ENCODE measurements at places on chromosomes 12 and 14.

GRCh38 chr14:67060546-67060945 lies 128.7 kb upstream of the GARIN2 start:
- DNase-seq = no peak

- no peak for DNase-seq
Measured at GRCh38 chr14:92923744-92924103, 774 bp downstream of the CHGA start.

DNA sequence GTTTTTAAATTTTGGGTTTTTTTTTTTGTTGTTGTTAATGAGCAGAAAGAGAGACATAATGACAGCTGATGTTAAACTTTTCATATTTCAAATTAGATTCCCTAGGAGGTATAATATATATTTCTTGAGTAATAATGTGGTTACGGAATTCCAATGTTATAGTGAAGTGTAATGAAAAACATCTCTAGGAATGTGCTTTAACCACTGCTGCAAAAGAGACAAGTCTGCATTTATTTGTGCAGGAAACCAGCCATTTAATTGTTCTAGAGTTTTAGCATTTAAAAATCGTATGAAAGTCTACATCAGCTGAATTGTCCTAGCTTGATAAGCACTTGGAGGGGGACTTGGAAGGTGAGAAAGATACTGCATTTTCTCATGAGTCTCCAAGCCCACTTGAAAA lies 14.3 kb downstream of the SERPINA10 start:
- no peak for DNase-seq

DNA sequence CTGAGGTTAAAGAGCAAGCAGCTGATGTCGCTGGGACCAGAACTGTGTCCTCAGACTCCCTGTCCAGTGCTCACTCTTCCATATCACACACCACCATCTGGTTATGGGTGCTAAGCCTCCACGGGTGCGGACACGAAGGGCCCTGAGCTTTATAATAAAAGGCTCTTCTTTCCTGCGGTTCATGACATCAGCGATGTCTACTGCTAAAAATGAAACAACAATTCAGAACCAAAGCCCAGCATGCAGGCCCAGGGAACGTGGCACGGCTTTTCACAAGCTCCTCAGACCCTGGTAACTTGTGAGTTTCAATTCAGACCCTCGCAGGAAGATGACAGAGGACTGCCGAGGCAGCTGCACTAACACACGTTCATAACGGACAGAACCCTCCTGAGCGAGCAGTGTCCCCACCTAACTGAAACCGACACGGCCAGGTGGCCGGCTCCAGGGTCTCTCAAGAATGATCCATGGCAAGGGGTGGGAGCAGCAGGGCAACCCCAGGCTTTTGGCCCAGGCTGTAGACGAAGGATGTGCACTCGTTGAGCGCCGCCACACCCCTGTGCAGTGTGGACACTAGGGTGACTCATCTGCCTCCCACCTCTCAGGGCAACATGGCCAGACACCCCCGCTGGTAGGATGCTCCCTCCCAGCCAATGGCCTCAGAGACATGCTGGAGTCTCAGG lies 180.3 kb downstream of the CALM1 start:
- DNase-seq = no peak

GRCh38 chr14:52856139-52856538 lies 64.7 kb upstream of the GNPNAT1 start:
- no peak for DNase-seq

- DNase-seq = no peak
Measured at GRCh38 chr12:57802607-57803006, 15.9 kb downstream of the AVIL start.

GRCh38 chr14:61616524-61617185 lies 78.7 kb upstream of the HIF1A start:
- DNase-seq = no peak

DNA sequence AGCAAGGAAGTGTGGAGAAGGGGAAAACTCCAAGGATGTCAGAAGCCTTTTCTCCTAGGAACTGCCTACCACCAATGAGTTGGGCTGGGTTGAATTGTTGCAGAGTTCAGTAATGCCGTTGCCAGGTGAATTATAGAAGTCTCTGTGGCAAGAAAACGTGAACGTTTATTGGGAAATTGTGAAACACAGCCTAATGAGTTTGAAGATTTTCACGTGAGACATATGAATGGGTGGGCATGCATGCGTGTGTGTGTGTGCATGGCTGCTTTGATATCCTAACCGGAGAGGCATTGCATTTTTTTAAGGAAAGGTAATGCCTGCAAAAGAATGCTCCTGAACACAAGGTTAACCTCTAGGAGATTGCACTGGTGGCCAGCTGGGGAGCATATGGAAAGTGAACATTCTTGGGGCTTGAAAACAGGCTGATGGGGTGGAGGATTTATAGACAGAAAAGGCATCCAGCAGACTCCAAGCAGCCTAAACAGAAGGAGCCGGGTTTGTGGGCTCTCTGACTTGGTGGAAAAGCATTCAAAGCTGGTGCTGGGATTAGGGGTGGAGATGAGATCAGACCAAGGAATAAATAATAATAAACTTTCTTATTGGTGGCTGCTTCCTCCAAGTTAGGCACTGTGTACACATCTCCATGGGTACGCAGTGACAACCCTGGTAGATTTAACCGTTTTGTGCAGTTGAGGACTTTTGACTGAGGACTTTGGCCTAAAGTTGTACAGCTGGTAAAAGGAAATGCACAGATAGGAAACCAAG lies 67.8 kb downstream of the NTF3 start:
- DNase-seq = no peak

DNA sequence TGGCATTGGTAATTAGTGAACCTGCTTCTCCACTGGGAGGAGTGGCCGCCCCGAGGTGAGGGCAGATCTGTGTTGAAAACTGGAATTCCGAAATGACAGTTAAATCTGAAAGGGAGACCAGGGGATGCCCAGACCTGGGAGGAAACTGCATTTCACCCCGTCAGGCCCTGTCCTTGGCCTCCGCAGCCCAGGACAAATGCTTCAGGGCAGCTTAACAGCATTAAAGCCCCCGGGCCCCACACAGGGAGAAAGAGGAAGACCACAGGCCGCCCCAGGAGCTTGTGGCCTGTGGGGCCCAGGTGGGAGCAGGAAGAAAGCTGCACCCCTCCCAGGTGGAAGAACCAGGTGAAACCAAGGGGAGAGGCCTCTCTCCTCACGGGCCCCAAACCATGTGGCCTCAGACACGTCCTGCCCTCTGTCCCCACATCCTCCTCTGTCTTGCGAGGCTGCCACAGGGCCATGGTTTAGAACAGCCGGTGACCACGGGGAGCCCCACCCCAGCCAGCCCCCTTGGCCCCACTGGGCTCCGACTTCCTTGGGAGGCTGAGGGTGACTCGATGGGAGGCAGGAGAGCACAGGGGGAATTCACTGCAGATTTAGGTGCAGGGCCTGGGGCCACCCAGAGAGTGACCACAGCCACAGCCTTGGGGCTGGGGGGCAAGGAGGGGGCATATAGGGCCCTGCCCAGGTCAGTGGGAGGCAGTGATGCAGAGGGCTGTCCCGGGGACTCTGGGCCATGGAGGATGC lies 265.4 kb downstream of the ADGRD1 start:
- no peak for DNase-seq

DNA sequence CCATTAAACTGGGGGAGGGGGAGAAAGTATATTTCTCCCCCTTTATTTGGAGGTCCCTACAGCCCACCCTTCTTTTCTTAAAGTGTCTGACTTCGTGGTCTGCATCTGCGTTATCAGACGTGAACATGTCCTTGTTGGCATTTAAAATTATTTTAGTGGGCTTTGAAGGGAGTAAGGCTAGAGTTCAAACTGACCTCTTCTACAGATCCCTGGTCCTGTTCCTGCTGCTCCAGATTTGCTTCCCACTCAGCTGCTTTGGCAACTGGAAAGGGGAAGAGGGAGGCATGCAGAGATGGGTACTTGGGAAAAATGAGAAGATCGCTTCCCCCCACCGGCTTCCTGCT lies 611 bp upstream of the SIX6 start:
- DNase-seq = no peak

- no peak for DNase-seq
Measured at GRCh38 chr12:25764892-25765291, 193.6 kb upstream of the RASSF8 start.

GRCh38 chr14:94058128-94058673 lies 22.8 kb downstream of the DDX24 start:
- DNase-seq = no peak

DNA sequence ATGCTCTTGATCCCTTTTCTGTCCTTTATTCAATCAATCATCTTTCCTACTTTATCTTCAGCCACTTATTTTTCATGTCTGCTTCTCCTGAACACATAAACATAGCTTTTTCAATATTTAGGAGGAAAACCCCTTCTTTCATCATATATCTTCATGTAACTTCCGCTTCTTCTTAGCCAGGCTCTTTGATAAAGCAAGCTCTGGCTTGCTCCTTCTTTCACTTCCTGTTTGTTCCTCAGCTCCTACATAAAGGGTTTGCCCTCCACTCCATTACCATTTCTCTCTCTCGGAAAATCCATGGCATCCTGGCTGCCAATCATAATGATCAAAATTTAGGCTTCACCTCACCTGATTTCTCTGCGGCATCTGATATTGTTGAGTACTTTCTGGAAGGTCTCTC lies 33.7 kb upstream of the HELB start:
- no peak for DNase-seq

GRCh38 chr12:52284562-52285171 lies 6.7 kb downstream of the KRT81 start:
- DNase-seq = no peak

- no peak for DNase-seq
Measured at GRCh38 chr14:74981462-74981782, 21.3 kb upstream of the EIF2B2 start.

GRCh38 chr14:57981817-57982560 lies 116.1 kb upstream of the SLC35F4 start:
- no peak for DNase-seq

- DNase-seq = no peak
Measured at GRCh38 chr12:121451961-121452339, 52.0 kb downstream of the RNF34 start.

- DNase-seq = no peak
Measured at GRCh38 chr14:73740618-73741326, 26.6 kb upstream of the PNMA1 start.

- no peak for DNase-seq
Measured at GRCh38 chr14:32354716-32355115, 25.6 kb downstream of the AKAP6 start.

DNA sequence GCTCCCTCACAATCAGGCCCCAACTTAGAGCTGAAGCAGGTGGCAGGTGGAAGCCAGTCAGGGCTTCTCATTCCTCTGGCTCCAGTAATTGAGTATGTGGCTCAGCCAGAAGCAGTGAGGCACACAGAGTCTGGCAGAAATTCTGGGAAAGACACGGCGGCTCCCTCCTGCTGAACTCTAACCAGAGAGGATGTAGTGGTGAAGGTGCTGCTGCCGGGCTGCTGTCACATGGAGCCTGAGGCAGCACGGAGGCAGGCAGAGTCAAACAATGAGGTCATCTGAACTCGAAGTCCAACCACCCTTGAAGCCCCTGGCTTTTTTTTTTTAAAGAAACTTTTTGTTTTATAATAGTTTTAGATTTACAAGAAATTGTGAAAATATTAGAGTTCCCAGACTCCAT lies 33.4 kb upstream of the SMOC1 start:
- no peak for DNase-seq

- no peak for DNase-seq
Measured at GRCh38 chr14:37056473-37056872, 115.9 kb downstream of the SLC25A21 start.

- DNase-seq = no peak
Measured at GRCh38 chr12:30694412-30695198, 1.1 kb downstream of the IPO8 start.

DNA sequence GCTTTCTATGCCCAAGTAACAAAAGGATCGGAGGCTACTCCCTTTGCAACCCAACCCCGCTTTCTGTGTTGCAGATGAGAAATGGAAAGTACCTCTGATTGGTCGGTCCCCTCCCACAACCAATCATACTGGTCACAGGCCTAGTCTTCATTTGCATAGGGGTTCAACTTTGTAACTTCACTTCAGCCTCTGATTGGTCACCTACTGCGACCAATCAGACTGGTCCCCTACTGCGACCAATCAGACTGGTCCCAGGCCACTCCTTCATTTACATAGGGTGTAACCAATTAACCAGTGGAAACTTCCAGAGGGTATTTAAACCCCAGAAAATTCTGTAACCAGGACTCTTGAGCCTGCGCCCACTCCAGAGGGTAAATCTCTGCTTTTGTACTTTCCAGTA lies 906.4 kb upstream of the TMEM132C start:
- no peak for DNase-seq
